ENCODE measurements at places on chromosomes 2 and 18.

GRCh38 chr2:196538189-196538588 lies 101.3 kb upstream of the CCDC150 start:
- DNase-seq, result no peak

DNA sequence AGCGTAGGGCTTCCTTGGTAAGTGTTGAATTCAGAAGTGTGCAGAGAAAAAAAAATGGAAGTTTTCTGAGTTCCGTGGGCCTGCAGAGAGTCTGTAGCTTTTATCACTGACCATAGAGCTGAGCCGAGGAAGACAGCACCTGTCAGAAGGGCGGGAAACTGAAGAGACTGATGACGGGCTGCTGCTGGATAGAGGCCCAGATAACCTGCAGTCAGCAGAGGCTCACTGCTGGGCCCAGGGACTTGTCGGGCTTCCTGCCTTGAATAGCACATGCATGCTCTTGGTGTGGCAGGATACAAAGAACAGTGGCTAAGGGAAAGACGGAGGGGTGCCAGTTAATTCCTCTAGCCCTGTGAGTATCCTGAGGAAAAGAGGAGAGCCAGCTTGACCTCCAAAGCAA lies 166.4 kb downstream of the MGAT5 start:
- no peak for DNase-seq

DNA sequence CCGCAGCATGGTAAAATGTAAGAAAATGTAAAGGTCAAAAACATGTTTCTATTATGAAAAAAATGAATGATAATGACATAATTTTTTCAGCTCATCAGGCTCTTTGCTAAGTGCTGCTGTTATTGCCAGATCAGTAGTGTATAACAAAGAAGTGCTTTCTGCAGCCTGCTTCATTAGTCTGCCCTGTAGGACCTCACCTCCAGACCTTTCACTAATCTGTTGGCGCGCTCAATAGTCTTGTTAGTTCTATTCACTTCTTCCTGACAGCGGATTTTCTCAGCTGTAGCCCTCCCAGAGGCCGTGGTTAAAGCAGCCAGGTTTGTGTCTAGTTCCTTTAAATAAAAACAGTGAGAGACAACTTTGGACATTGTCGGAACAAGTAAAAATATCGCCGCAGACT lies 97.7 kb downstream of the CDCA7 start:
- no peak for DNase-seq

- DNase-seq, result no peak
Observed at GRCh38 chr2:96092573-96092877, 23.8 kb downstream of the ADRA2B start.

Data from activated CD4-positive, alpha-beta T cell treated with anti-CD3 and anti-CD28 coated beads, Interleukin-2, amount 50 U/mL, for 4 hours (primary cell).